ENCODE measurements at places on chromosomes 5 and 9.
A peak's percentile ranks its signal among the peaks of the same experiment; 100 is the strongest.

- no peak for DNase-seq
Observed at GRCh38 chr5:87138091-87138805, 129.4 kb upstream of the RASA1 start.

DNA sequence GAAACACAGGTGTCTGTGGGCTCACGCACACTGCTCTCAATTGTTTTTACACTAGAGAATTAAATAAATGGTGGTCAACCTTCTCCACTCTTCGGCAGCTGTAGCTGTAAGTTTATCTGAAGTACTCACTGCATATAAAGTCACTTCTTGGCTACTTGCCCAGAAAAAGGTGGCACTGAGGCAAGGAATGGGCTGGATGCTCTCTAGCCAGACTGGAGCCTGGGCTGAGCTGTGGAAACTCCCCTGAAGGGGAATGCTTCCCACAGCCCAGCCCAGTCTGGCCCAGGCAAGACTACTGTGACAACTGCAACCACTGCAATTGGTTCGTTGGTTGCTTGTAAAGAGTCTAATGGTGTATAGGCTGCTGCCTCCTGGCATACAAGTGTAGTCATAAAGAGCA lies 4.5 kb downstream of the LEAP2 start:
- no peak for DNase-seq

- peak; percentile 60 for DNase-seq
Observed at GRCh38 chr9:131661568-131662288, 78.1 kb downstream of the RAPGEF1 start.

DNA sequence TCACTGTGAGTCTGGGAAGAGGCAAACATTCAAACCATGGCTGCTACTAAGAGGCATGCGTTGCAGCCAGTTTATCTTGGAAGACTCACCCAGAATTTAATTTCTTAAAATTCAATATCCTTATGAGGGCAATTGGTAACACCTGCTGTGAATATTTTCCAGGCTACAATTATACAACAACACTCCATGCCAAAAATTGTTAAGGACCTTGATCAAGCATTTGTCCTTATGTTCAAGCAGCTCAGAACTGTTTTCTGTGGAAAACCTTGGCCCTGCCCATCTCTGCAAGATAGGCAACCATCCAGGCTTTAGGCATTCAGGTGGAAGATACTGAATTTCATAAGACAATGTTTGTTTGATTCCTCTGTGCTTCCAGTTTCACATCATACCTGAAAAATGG lies 327.8 kb downstream of the FBXL7 start:
- DNase-seq, result no peak

- DNase-seq, result no peak
Observed at GRCh38 chr5:139749242-139749641, 46.4 kb upstream of the PSD2 start.

GRCh38 chr9:6096821-6097220 lies 81.4 kb upstream of the RANBP6 start:
- no peak for DNase-seq

DNA sequence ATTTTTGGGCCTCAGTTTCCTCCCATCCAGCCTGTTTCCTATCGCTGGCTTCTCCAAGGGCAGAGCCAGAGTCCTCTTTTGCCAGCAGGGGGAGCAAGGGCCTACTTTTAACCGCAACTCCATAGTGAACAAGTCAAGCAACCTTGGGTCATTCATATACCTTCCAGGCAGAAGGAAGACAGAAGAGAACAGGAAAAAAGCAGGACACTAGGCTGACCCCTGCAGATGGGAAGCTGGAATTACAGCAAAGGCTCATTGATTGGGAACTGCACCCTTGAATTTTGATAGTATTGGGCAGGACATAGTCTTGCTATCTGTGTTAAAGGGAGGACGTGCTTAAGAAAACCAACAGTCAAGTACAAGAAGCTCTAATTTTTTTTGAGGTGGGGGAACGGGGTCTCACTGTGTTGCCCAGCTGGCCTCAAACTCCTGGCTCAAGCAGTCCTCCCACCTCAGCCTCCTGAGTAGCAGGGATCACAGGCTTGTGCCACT lies 30.1 kb downstream of the QRFP start:
- DNase-seq, result peak; percentile 44

DNA sequence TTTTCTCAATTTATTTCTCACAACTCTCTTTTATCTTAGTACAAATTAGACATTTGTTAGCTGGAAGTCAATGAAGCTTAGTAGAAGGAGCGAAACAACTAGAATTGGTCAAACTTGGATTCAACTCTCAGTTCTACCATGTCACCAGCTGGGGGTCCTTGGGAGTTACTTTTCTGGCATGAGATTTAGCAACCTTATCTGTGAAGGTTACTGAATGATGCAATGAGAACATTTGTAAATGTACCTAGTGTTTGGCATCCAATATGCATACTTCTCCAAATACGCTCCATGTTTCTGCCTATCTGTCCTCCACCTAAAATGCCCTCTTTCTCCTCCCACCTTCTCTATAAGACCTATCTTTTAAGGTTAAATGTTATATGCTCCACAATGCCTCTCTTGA lies 6.3 kb downstream of the HNRNPA0 start:
- DNase-seq, result no peak

DNA sequence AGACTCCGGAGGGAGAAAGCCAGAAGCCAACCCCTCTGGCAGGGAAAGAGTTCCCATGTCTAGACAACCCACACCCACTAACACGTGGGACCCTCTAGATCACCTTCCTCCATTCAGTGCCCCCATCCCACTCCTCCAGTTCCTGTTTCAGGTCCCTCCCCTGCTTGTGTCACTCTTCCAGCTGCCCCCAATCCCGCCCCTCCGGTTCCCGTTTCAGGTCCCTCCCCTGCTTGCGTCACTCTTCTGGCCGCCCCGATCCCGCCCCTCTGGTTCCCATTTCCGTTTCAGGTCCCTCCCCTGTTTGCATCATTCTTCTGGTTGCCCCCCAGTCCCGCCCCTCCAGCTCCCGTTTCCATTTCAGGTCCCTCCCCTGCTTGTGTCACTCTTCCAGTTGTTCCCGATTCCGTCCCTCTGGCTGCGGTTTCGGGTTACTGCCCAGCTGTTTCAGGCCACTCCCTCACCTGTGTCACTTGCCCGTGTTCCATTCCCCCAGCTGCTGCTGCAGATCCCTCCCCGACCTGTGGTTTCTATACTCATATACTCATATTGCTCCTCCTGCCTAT lies 64.8 kb upstream of the RANBP6 start:
- peak; percentile 59 for DNase-seq

DNA sequence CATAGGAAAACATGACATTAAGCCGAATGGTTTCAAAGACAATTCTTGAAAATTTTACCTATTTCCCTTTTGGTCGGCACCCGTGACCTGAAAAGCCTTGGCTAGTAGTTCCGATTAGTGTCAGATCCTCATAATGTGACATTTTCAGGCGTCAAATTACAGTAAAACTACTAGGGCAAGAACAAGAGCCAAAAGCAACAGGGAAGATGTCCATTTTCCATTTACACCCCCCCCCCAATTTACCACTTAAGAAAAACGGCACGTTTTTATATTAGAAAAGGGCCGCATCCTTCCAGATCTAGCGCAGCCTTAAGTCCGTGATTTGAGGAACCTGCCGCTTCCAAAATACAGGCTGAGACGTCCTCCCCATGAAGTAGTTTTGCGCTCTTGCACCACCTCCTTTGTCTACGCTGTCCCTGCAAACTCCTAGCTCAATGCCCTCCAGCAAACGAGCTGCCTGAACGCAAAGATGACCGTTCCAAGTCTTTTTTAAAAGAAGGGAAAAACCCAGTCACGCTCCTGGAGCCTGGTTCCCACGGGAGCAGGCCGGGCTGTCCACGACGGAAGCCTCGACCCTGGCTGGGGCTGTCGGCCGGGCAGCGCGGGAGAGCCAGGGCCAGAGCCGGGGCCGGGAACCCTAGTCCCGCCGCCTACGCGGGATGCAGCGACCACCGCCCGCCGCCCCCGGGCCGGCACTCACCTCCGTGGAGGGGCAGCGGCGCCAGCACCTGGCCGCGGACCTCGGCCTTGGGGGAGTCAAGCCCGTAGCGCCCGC lies 616 bp downstream of the RNF130 start:
- DNase-seq, result no peak

DNA sequence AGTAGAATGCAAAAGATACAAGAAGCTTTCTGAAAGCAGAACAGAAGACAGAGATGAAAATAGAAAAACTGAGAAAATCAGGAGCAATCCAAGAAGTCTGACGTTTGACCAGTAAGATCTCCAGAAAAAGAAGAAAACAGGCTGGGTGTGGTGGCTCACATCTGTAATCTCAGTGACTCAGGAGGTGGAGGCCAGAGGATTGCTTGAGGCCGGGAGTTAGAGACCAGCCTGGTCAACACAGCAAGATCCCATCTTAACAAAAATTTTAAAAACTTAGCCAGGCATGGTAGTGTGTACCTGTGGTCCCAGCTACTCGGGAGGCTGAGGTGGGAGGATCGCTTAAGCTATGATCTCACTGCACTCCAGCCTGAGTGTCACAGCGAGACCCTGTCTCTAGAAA lies 15.9 kb downstream of the RETREG1 start:
- DNase-seq, result no peak

- DNase-seq, result no peak
Observed at GRCh38 chr5:26889815-26890214, 148.6 kb downstream of the CDH9 start.

- DNase-seq, result no peak
Observed at GRCh38 chr5:74116984-74117383, 491.0 kb downstream of the ARHGEF28 start.

GRCh38 chr5:61477788-61478187 lies 145.7 kb downstream of the ZSWIM6 start:
- no peak for DNase-seq

GRCh38 chr5:159883522-159883950 lies 32.7 kb upstream of the ADRA1B start:
- no peak for DNase-seq

DNA sequence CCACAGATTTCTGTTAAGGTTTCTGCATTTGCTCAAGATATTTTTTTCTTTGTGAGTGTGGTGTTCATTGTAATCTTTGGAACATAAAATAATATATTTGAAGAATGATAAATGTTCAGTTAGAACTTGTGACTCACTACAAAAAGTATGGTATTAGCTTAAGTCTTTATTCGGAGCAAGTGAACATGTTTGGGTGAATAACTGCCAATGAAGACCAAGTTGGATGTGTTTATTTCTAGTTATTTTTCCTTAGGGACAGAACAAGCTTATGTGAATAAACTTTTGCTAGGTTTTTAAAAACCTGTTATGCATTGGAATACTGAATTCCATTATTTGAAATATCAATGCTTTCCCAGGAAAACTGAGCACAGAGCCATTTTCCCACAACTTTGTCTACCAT lies 418.6 kb downstream of the SLCO4C1 start:
- no peak for DNase-seq

GRCh38 chr9:70868041-70868440 lies 253.4 kb downstream of the TRPM3 start:
- no peak for DNase-seq

- no peak for DNase-seq
Observed at GRCh38 chr5:116518423-116518822, 56.2 kb downstream of the SEMA6A start.

DNA sequence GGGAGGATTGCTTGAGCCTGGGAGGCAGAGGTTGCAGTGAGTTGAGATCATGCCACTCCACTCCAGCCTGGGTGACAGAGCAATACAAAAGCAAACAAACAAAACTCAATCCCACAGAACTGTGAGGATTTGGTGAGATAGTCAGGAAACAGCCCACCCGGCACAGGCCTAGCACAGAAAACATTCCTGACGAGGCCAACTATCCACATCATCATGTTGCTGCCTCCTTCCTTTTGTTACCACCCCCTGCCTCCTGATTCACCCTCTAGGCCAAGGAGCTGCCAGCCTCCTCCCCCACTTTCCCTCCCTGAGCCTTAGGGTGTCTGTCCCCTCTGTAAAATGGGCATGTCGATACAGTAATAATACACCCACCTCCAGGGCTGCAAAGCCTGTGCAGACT lies 39.0 kb downstream of the STK10 start:
- no peak for DNase-seq

GRCh38 chr9:14405176-14405706 lies 91.3 kb upstream of the NFIB start:
- DNase-seq, result no peak

DNA sequence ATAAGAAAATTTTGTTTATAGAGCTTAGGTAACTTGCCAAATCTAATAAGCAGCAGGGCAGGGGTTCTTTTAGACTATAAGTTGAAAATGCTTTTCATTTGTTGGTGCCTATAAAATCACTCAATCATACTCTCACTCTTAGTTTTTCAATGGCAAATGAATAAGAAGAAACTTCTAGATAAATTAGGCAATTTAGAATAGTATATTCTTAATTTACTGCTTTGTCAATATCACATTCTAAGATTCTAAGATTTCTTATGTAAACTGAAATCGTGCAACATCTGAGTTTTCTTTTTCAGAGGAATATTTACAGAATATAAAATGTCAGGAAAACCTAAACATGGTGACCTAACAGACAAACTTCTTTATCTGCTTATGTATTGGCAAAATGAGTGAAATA lies 849.0 kb downstream of the DTWD2 start:
- DNase-seq, result no peak

DNA sequence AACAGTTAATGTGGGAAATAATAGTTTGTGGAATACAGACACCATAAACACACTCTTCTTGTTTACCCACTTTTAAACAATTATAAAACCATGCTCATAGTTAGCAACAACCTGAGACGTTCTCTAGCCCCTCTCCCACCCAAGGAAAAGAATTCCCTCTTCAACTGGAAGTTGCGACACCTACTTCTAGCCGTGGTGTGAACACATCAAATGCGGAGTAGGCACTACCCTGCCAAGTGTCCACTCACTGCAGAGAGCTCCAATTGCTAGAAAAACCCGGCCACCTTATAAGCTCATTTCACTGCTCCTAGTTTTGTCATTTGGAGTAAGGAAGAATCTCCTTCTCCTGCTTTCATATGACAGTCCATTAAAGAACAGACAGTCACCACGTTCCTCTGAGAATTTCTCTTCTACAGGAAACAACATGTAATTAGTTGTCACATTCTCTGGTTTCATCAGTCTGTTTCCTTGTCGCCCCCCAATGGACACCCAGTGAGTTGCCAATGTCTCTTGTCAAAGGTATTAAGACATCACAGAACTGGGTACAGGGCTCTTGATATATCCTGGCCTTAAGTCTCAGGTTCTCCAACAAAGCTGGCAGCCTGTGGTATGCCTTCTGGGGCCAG lies 47.3 kb downstream of the PRLR start:
- DNase-seq, result peak; percentile 8

DNA sequence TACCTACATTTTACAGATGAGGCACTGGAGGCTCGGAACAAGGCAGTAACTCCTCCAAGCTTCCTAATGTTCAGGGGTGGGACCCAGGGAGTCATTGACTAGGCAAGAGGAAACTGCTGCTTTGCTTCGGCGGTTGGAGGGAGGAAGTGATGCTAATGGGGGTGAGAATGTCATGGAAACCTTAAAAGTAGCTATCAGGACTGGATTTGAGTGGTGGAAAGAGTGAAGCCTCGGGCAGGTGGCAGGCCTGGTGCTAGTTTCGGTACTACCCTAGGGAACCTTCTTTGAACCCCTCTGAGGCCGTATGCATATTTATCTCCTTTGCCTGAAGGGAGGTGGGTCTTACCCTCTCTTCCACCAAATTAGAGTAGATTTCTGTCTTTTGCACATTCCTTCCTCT lies 1.6 kb downstream of the BSPRY start:
- peak; percentile 27 for DNase-seq
